ENCODE measurements at places on chromosomes 5 and 9.

DNA sequence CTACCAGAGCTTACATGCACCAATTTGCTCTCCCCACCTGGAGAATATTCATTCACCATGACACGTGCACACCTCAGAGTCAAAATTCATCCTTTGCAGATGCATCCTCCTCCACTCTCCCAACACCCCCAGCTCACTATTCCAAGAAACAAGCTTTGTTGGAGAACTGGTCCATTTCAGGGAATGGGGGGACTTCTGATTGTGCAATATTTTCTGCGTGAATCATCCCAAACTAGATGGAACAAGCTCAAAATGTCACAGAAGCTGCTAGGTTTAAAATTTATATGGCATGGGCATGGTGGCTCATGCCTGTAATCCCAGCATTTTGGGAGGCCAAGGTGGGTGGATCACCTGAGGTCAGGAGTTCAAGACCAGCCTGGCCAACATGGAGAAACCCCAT lies 3.6 kb downstream of the GLDC start:
- DNase-seq = no peak

DNA sequence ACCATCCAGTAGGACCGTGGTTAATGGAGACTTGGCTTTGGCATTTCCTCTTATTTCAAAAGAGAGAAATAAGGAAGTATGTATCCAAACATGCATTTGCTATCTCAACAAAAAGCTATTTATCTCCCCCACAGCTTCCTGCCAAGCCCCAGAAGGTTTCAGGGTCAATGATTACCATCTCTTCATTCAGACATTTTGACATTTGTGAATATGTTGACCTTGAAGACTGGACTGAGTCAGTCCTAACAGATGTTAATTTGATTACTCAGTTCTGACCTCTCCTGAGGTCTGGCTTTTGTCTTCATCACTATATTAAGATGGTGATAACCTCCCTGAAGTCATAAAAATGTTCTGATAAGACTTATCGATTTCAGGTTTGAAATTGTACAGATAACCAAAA lies 479.4 kb downstream of the AGTPBP1 start:
- no peak for DNase-seq

GRCh38 chr9:127558581-127559246 lies 53.4 kb upstream of the STXBP1 start:
- no peak for DNase-seq

DNA sequence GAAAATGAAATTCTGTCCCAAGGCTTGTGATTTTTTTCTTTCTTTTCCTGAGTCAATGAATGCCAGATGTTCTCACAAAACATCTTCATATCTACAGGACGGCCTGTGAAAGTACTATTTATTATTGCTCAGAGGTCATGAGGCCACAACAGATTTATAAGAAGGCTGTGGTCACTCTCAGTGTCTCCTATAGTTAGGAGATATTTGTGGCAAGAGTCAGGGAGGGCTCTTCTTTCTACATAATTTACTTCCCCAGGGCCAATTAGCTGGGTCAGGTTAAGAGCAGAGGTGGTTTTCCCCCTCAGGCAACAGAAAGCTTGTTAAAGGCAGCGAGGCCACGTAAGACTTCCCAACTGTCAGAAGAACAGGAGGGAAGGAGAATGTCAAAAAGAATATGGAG lies 248.7 kb downstream of the SLIT3 start:
- DNase-seq = no peak

DNA sequence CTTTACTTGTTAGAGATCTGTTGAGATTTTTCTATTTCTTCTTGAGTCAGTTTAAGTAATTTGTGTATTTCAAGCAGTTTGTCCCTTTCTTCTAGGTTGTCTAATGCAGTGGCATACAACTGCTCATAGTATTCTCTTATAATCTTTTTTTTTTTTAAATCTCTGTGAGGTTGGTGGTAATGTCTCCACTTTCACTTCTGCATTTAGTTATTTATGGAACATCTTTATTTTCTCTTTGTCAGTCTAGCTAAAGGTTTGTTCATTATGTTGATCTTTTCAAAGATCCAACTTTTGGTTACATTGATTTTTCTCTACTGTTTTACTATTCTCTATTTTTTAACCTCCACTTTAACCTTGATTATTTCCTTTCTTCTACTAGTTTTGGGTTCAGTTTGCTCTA lies 13.8 kb downstream of the FOXE1 start:
- DNase-seq = no peak

DNA sequence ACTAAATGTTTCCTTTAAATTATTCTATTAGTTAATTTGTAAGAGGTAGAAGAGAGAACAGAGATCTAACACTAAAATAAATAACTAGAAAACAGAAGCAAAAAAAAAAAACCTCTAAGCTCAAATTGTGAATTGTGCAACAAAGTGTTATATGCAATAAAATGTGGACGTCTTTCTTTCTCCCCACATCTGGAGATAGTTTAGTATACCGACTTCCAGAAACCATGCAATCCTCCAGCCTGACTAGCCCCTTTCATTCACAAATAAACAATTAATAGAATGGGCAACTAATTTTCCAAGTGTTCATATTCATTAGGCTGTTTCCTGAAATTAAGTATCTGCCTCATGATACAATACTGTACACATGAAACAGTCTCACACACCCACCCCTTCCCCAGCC lies 258.5 kb downstream of the BNC2 start:
- no peak for DNase-seq

DNA sequence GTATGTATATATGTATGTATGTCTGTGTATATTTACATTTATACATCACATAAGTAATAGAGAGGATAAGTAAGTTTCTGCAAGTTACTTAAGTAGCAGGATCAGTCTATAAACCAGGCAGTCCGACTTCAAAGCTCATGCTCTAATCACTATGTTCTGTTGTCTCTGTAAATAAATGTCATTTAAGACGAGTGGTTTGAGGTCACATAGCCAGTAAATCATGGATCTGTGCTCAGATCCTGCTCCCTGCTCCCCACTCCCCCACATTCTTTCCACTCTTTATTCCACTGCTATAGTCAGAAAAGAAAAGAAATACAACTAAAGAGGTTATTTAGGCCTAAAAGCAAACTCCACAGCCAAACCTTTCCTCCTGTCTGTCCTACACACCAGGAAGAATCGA lies 90.4 kb downstream of the SERINC5 start:
- DNase-seq = no peak

GRCh38 chr5:148831590-148832565 lies 5.5 kb downstream of the ADRB2 start:
- DNase-seq = no peak

- no peak for DNase-seq
Measured at GRCh38 chr9:137645211-137645610, 26.4 kb downstream of the EHMT1 start.

- DNase-seq = no peak
Measured at GRCh38 chr9:119368681-119369581, at the start of gene BRINP1. Gene BRINP1, minus strand, starts transcription at chr9:119369435. Its CDS starts 56,080 bp downstream, at chr9:119313355.

- DNase-seq = no peak
Measured at GRCh38 chr5:113043491-113043931, 66.9 kb downstream of the DCP2 start.

DNA sequence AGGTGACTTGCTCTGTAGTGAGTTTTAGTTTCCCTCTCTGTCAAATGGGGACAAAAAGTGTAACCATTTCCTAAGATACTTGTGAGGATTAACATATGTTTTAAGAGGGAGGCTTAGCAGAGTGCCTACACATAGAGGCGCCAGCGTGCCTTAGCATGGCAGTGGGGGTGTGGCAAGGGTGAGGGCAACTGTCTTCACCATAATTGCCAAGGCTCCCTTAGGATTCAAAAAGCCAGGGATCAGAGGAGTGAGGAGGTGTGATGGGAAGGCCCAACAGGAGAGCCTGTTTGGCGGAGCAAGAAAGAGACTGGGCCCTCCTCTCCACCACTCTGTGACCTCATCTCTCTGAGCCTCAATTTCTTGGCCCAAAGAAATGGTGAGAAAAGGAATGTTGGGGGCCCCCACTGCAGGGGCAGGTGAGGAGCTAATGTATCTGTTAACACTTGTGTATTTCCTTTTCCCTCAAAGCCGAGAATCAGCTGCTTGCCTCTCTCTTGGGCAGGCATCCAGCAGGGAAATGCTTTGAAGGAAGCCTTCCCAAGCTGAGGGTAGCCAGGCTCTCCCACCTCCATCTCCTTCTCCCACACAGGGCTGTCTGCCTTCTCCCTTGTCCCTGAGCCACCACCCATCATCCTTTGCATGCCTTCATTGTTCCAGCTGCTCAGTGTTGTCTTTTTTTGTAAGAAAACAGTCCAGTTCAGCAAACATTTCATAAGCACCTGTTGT lies 76.0 kb downstream of the DAB2IP start:
- DNase-seq = no peak

- no peak for DNase-seq
Measured at GRCh38 chr5:109697339-109697738, 7.6 kb downstream of the MAN2A1 start.

DNA sequence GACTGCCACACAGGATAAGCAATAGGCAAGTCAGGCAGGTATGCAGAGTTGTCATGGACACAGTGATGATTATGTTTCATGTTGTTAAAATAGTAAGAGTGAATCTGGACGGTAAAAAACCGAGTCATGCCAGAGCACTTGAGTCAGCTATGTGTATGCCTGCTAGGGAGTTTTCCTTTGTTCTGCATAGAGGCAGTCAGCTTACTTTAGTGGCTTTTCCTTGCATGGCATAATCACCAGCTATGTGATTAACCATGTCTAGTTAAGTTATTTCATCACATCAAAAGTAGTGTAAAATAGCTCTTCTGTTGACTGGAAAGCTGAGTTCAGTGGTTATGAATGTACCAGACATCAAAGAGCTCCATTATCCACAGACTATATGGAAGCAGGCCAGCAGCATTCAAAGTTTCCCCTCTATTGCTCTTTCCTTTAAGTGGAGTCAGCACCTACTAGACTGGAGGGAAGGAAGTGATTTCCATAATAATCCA lies 989.8 kb downstream of the TLE1 start:
- DNase-seq = no peak

GRCh38 chr5:75993183-75993582 lies 90.0 kb upstream of the SV2C start:
- DNase-seq = no peak

DNA sequence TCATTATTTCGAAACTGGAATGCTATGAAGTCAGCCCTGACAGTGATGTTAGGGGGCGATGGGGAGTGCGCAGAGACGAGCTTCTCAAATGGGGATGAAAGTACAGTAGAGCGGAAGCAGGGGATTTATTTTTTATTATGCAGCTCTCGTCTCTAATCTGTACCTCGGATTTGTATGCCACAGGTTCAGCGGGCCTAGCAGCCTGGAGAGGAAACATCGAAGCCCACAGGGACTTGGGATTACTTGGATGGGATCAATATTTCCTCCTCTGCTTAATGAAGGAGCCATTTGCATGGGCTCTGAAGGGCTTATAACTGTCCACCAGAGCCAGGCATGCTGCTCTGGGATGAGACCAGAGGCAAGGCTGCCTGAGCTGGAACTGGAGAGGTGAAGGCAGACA lies 133.5 kb upstream of the RAPGEF1 start:
- no peak for DNase-seq

GRCh38 chr9:93955111-93955980 lies at the start of gene BARX1:
Gene BARX1, minus strand, starts transcription at chr9:93955355. Its CDS starts 209 bp downstream, at chr9:93955146.
- DNase-seq = no peak

DNA sequence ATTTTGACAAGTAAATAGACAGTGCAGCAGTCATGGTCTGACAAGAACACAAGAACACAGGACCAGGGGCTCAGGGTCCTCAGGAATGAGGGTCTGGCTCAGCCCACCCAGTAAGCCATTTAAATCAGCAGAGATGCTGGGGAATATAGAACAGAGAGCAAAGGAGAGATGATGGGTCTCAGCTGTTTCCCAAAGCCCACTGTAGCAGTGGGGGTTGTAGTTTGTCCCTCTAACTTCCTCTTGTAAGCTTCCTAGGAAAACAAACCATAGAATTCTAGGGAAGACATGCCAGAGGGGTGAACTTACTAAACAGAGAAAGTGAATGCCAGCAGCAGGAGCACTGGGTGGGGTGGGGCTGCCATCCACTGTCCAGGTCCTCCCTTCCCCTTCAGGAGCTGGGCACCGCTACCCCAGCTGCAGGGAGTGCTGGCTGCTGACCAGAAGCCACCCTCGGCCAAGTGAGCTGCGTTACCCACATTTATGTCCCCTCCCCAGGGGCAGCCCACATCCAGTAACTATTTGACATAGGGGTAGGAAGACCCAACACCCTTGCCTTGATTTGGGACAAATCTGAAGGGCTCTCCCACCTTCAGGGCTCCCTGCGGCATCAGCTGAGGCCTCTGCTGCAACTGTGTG lies 41.6 kb downstream of the GABBR2 start:
- DNase-seq = no peak

GRCh38 chr5:42994555-42995359 lies 45.4 kb downstream of the ANXA2R start:
- DNase-seq = peak; percentile 88

DNA sequence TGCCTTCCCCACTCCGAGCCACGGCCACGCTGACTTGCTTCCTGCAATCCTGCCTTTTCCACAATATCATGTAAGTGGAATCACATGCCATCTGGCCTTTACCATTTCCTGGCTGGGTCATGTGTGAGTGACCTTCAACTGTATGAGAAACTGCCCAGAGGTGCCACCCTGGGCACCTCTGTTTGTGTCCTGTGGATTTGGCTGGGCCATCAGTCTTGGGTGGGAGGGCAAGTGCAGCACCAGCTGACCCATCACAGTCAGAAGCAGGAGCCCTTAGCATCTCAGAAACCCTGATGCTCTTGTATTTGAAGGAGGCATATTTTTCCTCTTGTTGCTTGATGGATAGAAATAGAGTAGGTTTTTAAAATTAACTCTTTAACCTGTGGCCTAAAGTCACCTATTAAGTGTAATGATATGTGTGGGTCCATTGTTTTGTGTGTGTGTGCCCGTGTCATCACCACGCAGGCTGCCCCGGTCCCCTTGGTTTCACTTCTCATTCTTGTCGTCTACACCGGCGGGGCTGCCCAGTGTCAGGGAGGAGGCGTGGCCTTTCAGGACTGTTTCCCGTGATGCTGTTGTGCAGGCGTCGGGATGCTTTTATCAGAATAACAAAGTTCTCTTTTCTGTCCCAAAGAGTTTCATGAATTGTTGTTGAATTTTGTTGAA lies 52.1 kb upstream of the CACNA1B start:
- DNase-seq = no peak

- no peak for DNase-seq
Measured at GRCh38 chr9:133572821-133573361, 36.3 kb downstream of the FAM163B start.

GRCh38 chr9:27572566-27572917 lies 739 bp downstream of the C9orf72 start:
- peak; percentile 62 for DNase-seq

GRCh38 chr9:109602987-109603386 lies 104.9 kb upstream of the PTPN3 start:
- no peak for DNase-seq

- DNase-seq = no peak
Measured at GRCh38 chr5:111235635-111236034, 11.5 kb downstream of the CAMK4 start.

DNA sequence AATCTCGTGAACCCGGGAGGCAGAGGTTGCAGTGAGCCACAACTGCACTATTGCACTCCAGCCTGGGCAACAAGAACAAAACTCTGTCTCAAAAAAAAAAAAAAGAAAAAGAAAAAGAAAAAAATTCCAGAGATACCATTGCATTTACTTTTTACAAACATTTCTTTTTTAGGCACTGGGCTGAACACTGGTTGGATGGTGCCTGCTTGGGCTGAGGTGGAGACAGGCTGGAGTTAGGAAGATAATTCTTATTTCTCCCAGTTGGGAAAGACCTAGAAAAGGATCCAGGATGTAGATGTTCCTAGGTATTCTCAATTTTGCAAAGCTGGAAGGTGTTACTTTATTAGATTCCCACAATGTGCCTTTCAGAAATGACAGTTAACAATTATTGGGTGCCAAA lies 49.9 kb upstream of the JMY start:
- DNase-seq = no peak

- no peak for DNase-seq
Measured at GRCh38 chr5:16855485-16855884, 80.6 kb downstream of the MYO10 start.

- no peak for DNase-seq
Measured at GRCh38 chr5:177410575-177410974, 1.2 kb upstream of the F12 start.
